Activated CD4-positive, alpha-beta T cell treated with anti-CD3 and anti-CD28 coated beads, Interleukin-2, amount 50 U/mL, for 1 hour (primary cell): ENCODE measurements at places on chromosomes 2 and 18.

DNA sequence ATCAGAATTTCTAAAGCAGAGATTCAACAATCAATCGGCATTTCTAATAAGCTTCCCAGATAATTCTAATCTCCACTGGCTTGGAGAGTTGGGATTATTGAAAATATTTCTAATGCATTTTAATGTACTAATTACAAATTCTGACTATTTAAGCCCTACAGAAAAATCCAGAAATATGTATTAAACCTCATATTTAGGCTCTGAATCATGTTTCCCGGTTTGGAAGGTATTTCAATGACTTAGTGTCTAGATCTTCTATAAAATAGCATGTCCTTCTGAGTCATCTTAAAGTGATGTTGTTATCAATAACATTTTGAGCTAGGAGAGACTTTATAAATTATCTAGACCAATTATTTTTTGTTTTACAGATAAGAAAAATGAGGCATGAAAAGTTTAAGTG, 258.8 kb upstream of the NRXN1 start:
- no peak for DNase-seq

- DNase-seq: no peak
Measured at GRCh38 chr2:151658081-151658480, 76.2 kb downstream of the NEB start.

DNA sequence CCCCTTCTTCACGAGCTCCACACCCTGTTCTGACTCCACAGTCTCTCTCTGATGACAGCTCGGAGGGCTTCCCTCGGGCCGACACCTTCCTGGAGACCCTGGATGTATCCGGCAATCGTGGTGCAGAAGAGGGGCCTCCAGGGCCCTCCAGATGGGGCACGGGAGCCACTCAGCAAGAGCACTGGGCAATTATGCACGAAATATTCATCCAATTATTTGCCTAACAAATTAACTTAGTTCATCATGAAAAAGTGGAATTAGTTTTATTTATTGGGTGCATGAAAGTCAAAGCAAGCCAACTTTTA, 277.3 kb upstream of the HDAC4 start:
- no peak for DNase-seq

DNA sequence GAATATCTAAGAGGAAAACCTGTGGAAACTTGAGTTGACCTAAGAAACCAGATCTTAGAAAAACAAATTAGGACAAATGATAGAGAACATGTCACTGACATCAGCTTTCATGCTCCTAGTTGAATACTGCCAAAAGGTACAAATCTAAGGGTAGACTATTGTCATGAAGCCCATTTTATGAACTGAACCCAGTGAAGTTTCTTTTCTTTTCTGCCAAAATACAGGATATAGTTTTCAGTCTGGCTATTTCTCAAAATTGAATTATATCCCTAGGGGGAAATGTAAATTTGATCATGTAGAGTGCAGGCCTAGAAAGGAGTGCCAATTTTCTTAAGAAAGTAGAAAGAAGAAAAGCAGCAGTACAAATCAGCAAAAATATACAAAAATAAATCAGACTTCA, 46.6 kb downstream of the FSIP2 start:
- DNase-seq: no peak

DNA sequence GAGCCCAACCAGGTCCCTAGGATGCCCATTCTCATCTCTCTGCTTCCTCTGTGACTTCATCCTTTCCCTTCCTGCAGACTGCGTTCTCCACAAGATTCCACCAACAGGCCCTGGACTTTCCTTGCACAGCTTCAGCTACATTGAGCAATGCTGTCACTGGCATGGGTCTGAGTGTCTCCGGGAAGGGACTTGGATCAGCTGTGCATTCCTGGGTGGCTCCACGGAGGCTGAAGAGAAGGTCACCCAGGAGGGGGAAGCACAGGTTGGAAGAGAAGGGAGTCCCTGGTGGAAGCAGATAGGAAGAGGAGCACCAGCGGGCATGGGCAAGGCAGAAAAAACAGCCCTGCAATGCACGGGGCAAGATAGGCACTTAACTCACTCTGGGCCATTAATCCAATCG, 140.5 kb downstream of the UXS1 start:
- DNase-seq: no peak

DNA sequence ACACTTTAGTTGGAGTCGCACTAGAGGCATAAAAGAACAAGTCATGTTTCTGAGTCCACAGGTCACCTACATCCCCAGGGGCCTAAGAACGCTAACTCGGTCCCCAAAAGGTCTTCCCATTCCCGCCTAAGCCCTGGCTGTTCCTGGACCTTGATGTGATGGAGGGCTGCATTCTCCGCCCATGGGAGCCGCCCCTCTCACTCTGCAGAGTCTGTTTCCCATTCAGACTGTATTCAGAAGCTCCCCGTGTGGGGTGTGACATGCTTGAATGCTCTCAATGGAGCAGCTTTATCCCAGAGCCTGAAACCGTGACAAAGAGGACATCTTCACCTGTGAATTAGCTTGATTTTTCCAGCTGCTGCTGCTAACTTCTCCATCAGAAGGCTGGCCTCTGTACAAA, 319.0 kb upstream of the KLHL29 start:
- DNase-seq: no peak

- no peak for DNase-seq
Measured at GRCh38 chr18:22847392-22847791, 85.7 kb upstream of the RBBP8 start.

GRCh38 chr2:224983712-224984554, 58.3 kb downstream of the DOCK10 start:
- no peak for DNase-seq

DNA sequence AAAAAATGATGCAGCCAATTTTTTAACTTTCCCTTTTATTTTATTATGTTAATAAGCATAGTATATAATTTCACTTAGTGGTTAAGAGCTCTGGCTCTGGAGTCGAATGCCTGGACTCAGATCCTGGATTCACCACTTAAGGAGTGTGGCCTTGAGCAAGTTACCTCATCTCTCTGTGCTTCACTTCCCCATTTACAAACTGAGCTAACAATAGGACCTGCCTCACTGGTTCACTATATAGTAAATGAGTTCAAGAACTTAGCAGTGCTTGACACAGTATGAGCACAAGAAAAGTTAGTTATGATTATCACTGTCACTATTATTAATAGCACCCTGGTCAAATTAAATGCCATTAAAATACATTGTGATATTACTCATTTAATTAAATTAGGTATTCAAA, 30.6 kb downstream of the SCN3A start:
- DNase-seq: no peak

- no peak for DNase-seq
Measured at GRCh38 chr18:76515576-76515975, 20.5 kb upstream of the ZNF516 start.

DNA sequence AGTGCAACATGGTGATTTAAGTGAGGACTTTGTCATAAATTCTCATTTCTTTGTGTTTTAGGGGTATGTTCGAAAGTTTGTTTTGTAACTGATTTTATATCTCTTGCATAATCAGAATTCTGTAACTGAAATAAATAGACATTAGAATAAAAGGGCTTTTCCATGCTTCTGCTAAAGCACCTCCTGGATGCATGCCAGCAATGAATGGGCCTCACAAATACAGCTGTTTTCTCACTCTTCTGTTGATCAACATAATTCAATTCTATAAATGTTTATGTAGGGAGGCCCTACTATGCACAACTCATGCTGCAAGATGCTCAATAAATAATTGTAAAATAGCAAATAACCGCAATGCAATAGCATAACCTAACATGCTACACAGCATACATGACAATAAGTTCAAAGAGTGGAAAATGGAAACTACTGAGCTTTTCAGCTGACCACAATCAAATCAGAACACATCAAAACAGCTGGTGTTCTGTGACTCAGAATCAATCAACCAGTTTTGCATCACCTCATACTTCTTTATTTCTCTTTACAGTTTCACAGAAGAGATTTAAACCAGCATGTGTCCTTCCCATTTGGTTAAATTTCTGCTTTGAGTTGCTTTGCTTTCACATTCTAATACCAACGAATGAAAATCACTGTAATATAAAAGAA, 11.0 kb downstream of the CDH7 start:
- DNase-seq: no peak

GRCh38 chr2:172246649-172247048, 143.9 kb upstream of the DLX2 start:
- no peak for DNase-seq

DNA sequence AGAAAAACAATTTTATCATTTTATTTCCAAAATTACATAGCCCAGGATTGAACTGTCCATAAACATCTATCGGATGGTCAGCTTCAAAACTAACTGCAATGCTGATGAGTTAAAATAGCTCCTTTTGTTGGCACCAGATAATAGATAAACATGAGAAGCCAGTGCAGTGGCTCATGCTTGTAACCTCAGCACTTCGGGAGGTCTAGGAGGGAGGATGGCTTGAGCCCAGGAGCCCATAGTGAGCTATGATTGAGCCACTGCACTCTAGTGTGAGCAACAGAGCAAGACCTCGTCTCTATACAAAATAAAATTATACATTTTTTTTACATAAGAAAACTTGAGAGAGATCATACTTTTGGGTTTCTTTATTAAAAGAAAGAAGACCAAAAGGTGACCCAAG, 34.6 kb upstream of the IMPA2 start:
- DNase-seq: no peak

- DNase-seq: no peak
Measured at GRCh38 chr2:9394816-9395215, 28.5 kb downstream of the ITGB1BP1 start.

GRCh38 chr2:118875318-118875717, 27.9 kb upstream of the EN1 start:
- no peak for DNase-seq

DNA sequence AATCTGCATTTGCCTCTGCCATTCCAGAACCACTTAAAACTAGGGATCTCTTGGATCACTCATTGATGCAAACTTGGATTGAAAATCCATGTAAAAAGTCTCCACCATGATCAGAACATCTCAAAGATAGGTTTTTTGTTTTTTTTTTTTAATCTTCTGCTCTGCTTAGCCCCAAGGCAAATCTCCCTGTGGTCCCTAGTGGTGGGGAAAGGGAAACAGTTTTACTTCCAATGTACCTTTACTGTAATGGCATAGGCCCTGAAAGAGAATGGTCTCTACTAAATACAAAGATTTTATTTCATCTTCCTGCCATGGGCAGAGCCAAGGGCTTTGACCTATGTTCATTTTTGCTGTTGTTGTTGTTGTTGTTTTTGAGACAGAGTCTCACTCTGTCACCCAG, 78.4 kb downstream of the KANSL1L start:
- no peak for DNase-seq
